ENCODE measurements at places on chromosomes 1 and 21.

DNA sequence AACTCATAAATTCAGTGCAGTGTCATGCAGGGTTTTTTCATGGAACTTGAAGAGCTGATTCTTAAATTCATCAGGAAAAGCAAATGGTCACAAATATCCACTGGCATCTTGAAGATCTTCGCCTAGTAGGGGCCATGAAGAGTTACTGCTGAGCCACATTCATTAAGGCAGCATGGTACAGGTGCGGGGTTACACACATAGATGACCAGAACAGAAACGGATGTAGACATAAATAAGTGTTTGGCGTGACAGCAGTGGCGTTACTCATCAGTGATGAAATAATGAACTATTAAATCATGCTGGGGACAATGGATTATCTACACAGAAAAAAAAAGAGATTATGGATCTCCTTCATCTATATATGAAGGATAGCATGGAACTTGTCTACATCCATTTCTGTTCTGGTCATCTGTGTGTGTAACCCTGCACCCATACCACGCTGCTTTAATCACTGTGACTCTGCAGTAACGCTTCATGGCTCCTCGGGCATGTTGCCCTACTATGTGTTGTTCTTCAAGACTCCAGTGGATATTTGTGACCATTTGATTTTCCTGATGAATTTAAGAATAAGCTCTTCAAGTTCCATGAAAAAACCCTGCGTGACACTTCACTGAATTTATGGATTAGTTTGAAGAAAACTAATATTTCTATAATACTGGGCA lies 161.3 kb downstream of the GALNT2 start:
- no peak for DNase-seq

DNA sequence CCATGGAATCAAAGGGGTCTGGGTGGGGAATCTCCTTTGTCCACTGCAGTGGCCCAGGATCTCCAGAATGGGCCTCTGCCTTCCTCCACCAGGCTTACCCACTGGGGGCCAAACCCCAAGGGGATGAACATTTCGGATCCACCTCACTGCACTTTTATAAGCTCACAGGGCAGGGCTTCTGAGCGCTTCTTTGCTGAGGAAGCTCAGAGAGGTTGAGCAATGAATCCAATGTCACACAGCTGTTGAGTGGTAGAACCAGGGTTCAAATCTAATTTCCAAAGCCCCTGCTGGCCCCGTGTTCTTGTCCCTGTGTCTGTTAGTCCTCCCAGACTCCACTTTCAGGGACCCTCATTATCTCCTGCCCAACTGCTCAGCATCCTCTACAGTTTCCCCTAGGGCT lies 250.8 kb downstream of the GRIK3 start:
- DNase-seq: no peak

- DNase-seq: no peak
Observed at GRCh38 chr1:102919659-102920058, 188.7 kb downstream of the COL11A1 start.

DNA sequence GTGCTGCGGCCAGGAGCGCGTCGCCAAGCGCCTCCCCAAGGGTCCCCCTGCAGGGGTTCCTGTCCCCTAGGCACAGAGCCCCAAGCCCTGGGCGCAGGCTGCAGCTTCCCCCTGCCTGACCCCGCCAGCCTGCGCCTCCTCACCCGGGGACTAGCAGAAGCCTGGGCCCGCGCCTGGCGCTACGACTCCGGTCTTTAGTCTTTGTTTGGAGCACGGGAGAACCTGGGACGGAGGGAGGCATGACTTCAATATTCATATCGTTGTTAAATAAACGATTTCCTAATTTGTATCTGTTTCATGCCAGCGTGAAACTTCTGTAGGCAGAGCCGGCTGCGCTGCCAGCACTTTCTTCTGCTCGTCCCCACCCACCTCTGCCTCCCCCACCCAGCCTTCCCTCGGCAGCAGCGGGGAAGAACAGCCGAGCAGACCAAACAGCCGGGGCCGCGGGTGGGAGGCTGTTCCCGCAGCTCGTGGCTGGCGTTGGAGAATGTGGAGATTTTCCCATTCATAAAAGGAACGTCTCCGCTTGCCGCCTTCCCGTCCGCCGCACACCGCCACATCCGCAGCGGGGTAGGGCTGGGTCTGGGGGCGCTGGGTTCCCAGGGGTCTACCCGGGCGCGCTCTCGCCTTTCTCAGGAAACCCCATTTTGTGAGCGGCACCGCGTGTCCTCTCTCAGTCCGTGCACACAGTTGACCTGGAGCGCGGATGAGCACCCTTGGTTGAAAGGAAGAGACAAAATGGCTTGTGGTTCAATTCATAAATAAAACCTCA lies 777 bp upstream of the TRIM67 start:
- no peak for DNase-seq

GRCh38 chr21:33546086-33546485 lies 3.2 kb downstream of the SON start:
- DNase-seq: no peak

DNA sequence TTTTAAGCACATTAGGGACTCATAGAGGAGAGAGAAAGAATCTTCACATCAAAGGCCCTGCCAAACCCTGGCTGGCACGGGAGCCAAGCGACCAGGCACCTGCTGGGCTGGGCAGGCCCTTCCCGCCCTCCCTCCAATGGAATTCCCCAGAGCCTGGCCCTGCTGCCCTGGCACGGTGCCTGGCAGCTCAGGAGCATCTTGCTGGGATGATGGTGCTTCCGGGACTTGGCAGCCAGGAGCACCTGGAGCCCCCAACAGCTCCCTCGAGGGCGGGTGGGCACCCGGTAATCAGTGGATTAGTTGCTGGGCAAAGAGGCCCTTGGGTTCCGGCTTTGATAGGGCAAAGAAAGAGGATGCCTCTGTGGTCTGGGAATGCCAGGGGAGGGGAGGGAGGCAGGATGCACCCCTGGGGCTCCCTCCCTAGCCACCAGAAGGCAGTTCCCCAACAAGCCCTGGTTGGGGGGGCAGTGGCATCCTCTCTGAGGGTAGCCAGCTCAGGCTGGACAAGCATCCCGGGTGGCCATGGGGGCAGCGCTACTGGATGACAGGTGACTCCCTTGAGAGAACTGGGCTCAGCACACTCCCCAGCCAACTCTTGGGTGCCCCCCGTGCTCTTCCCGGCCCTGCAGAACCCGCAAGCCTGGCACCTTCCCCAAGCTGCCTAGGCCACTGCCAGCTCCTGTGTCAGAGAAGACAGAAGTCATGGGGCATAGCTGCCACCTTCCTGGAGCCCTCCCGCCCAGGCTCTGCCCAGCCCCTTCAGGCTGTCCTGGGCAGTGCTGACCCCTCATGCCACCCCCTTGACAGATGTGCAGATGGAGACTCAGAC lies 26.4 kb downstream of the KRTAP10-1 start:
- DNase-seq: no peak

DNA sequence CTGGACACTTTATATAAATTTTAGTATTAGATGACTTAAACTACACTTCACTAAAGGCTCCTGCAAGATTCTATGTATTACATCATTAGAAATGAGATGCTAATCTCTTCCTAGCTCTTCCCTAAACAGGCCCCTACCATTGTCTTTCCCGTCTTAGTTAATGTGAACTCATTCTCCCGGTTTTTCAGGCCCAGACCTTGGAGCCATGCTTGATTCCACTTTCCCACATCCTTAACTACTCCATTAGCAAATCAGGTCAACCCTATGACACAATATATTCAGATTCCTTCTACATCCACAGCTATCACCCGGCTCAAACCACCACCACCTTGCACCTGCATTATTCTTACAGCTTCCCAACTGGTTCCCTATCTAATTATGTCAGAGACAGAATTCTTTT lies 73.3 kb downstream of the NVL start:
- DNase-seq: no peak

- DNase-seq: no peak
Observed at GRCh38 chr1:98306517-98307089, 354.9 kb upstream of the SNX7 start.

- DNase-seq: no peak
Observed at GRCh38 chr1:23286401-23286800, 57.7 kb downstream of the HNRNPR start.

GRCh38 chr1:216178281-216178680 lies 245.0 kb downstream of the USH2A start:
- no peak for DNase-seq

- DNase-seq: no peak
Observed at GRCh38 chr1:204407295-204407971, 4.2 kb downstream of the PPP1R15B start.

GRCh38 chr1:77583483-77583882 lies 99.0 kb downstream of the ZZZ3 start:
- no peak for DNase-seq

GRCh38 chr1:41255978-41256377 lies 13.9 kb upstream of the SCMH1 start:
- no peak for DNase-seq

DNA sequence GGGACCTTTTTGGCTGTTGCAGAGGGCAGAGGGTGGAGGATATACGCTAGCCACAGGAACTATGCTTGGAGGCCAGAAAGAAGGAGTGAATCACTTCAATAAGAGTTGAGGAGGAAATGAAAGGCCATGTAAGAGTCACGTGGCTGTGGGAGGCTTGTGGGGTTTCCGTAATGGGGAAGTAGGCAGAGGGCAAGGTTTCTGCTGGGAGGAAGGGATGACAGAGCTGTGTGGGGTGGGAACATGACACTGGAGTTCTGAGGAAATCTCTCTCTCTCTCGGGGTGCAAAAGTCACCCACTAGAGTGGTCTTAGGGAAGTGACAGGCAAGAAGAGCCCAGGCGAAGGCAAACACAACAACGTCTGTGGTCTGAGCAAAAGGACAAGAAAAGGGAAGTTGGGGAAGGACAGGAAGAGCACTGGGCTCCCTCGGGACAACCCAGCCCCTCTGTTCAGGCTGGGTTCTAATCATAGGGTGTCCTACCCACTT lies 3.9 kb upstream of the CD1C start:
- no peak for DNase-seq

DNA sequence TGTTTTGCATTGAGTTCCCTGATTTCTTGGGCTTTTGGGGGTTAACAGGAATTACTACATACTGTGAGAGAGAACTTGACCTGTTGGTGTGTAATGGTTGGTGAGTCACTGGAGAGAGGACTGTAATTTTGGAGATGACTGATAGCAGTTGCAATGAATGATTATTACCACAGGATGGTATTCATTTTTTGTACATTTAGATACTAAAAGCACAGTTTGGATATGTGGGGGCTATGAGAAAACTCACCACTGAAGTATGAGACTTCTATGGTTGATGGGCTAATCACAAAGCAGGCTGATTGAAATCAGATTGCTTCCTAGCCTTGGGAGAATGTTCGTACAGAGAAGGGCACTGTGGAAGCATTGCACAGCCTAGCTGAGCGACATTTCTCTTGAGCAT lies 1571.3 kb upstream of the PRMT6 start:
- DNase-seq: no peak

- DNase-seq: no peak
Observed at GRCh38 chr1:28026329-28026728, 62.1 kb downstream of the EYA3 start.

GRCh38 chr1:214002472-214002871 lies 14.7 kb downstream of the PROX1 start:
- DNase-seq: no peak

- no peak for DNase-seq
Observed at GRCh38 chr1:102640312-102640711, 468.0 kb downstream of the COL11A1 start.

DNA sequence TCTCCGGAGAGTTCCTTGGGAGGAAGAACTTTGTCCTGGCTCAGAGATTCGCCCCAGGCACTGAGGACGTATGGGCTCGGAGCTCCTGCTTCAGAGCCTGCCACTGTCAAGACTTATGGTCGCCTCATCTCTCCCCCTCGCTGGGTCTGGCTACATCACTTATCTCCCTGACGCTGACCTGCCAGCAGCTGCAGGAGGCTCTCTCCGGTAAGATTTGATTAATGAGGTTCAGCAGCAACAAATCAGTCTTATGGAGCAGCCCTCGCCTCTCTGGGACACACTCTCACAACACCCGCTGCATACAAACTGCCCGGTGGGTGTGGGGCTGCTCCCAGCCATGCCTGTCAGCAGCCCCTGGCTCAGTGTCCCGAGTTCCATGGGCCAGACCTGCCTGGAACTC lies 297.8 kb downstream of the RRAGC start:
- DNase-seq: no peak

DNA sequence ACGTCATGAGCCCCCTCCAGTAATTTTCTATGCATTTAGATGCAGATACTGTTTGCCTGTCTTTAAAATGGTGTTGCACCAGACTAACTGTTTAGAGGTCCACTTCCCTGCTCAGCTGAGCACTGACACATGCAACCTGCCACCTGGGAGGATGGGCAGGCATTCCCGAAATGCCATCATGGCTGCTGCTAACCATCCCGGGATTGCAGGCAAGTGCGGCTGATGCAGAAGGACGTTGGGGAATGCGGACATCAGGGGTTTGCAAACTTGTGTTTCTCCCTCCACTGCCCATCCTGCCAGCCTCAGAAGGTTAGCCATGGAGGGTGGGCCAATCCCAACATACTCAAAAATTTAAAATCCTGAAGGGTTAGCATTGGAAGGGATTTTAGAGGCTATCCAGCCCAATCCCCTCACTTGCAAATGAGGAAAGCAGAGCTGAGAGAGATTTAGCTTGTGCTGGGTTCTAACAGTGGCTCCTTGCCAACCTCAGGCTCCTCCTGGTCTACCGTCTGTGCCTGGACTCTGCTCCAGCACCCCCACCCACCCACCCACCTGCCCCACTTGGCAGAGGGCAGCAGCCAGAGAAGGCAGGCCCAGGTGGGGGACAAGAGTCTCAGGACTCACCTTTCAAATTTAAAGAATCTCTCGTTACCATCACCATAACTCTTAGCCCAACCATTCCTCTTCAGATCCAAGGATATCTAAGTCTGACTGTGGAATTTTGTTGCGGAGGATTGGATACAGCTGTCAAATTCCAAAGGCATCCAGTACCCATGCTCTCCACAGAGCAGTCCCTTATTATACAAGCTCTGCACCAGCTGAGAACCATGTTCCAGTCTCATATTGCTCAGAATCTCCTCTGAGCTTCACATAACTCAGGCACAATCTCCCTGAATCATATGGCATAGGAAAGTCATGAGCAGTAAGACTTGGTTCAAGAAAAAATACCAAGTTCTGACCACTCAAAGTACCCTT lies 34.2 kb downstream of the HIVEP3 start:
- no peak for DNase-seq

GRCh38 chr1:231233735-231234417 lies 7.1 kb upstream of the GNPAT start:
- DNase-seq: no peak

DNA sequence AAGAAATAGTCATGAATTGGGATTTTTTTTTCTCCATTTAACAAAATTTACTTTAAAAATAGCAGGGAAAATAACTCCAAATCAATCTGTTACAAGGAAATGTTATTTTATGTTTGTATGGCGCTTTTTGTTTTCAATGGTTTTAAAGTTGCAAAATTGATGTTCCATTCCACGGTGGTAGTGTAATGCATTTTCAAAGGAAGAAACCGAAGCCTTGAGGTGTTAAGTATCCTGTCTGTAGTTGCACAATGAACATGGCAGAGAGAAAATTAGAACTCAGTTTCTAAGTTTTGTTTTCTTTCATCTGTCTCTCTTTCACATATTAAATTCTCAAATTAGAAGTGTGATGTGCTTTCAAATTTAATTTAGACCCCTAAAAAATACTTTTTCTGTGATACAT lies 841.8 kb downstream of the USP25 start:
- DNase-seq: no peak
